ENCODE measurements at places on chromosomes 7 and 10.

DNA sequence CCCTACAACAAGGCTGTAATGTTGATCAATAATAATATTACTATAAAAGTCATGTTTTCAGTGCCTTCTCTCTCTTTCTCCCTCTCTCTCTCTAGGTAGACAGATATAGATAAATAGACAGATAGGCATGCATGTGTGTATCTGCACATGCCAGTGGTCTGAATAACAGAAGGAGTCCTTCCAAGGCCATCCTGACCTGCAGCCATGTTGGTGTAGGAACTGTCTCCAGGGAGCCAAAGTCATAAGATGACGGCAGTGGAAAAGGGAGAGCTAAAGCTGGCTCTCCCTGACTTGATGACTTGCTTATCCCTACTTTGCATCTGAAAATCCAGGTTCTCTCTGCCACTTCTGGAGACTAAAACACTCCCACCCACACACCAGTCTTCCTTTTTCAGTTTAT, 113.0 kb downstream of the TRIL start:
- no peak for DNase-seq

DNA sequence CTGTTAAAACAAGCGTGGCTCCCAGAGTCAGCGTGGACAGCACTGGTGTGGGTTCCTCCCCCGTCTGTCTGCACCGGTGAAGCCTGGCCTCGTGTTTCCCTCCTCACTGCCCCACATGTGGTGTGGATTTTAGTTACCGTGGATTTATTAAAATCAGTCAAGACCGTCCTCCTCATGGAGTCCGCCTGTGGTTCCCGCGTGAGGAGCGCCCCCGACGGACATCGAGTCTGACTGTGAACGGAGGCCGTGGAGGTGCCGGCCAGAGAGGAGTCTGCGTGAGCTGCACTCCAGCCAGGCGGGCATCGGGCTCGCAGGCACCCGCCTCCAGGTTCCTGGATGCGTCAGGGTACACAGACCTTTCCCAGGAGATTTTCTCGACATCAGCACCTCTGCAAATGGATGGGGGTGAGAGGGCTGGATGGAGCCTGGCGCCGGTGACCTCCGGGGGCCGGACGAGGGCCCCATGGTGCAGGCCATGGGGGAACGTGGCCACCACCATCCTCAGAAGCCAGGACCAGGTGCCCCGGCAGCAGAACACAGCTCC, 26.3 kb upstream of the UTF1 start:
- DNase-seq: no peak

- DNase-seq: no peak
Observed at GRCh38 chr10:26832960-26833359, 27.8 kb downstream of the ABI1 start.

- DNase-seq: no peak
Observed at GRCh38 chr10:92486637-92487036, 87.3 kb downstream of the IDE start.

GRCh38 chr7:6460303-6460702, 12.5 kb upstream of the DAGLB start:
- DNase-seq: no peak

DNA sequence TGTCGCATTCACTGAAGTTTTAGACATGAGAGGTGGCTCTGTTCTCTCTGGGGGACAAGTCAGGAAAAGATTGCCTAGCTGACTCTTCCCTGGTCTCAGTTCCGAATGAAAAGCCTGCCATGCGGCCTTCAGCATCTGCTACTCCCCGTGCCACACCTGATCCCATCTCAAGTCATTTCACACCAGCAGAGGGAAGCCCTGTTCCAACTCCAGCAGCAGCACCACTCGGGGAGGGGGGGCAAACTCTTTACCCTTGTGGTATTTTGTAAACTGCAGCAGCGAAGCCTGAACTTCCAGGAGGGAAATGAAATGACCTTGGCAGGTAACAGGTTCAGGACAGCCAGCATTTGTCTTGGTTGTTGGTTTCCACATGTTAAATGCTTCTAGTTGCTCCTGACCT, 13.8 kb downstream of the LRRC4 start:
- no peak for DNase-seq
